Effector CD8-positive, alpha-beta T cell (primary cell): ENCODE measurements at places on chromosomes 6 and 20.

DNA sequence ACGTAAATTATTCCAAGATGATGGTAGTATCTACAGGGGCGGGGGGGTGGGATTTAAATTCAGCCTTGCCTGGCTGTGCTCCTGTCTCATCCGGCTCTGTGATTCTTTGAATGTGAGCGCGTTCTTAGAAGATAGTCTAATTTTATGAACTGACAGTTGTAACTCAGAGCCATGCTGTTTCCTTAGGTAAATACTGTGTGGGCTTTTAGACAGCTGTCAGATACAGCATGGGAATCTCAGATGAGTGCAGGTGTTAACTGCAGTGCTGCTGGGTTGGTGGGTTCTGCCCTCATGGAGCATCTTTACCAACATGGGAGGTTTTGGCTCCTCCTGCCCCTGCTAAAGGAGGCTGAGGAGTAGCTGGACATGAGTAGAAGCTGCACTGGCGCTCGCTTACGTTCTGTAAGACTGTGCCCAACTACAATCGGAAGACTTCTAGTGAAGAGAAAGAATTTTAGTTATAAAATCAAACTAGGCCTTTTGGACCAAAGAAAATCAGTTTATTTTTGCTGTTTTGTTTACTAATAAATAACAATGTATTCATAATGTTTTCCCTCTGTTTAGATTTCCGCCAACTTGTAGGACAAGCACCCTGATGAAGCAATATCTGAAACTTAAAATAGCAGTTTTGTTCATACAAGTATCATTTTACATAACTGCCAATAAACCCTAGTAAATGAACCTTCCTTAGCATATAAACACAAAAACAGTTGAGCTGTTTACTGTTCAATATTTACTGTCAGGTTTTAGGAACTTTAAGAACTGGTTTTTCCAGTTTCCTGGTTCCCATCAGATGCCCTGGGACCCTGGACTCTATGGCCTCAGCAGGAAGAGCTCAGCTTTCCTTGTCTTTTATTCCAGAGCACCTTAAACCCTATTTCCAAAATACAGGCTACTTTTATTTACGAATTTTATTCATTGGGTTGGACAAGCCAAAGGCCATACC lies 66.1 kb downstream of the FAM120B start:
- no peak for DNase-seq

DNA sequence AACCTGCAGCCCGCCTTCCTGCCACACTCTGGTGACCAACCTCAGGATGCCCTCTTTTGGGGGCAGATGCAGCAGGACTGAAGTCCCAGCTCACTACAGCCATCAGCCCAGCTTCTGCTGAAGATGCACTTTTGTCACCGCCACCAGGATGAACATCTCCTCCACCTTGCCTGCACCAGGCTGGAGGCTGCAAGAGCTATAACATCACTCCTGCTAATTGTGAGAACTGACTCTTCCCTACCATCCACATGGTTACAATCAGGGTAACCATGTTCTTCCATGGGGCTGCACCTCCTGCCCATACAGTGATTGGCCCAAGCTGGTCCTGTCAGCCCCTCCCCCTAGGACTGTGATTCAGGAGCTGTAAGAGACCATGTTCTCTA lies 2.0 kb upstream of the ACTL10 start:
- DNase-seq, result no peak

GRCh38 chr20:10659651-10660601 lies 13.9 kb downstream of the JAG1 start:
- no peak for DNase-seq

GRCh38 chr6:73743081-73743480 lies 47.1 kb downstream of the CD109 start:
- no peak for DNase-seq

- no peak for DNase-seq
Measured at GRCh38 chr6:131643855-131644460, 6.9 kb downstream of the ENPP3 start.

GRCh38 chr6:130766239-130767144 lies 60.7 kb upstream of the SMLR1 start:
- no peak for DNase-seq

GRCh38 chr6:156507656-156508055 lies 269.5 kb upstream of the ARID1B start:
- no peak for DNase-seq

DNA sequence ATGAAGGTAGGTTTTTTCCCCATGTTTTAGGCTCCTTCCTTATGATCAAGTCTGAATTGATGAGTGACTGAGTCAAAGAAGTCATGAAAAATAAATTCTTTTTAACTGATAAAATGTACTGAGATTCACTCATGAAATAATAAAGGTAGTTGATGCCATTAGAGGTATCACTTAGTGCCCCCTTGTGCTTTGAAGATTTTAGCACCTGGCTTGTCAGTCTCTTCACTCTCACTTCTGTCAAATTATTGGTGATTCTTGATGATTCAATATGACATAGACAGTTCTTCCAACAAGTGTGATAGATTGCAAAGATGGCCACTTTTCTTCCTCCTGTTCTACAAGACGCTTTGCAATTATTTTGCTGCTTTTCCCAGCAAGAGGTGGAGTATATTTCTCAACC lies 4.2 kb upstream of the DLK2 start:
- no peak for DNase-seq

DNA sequence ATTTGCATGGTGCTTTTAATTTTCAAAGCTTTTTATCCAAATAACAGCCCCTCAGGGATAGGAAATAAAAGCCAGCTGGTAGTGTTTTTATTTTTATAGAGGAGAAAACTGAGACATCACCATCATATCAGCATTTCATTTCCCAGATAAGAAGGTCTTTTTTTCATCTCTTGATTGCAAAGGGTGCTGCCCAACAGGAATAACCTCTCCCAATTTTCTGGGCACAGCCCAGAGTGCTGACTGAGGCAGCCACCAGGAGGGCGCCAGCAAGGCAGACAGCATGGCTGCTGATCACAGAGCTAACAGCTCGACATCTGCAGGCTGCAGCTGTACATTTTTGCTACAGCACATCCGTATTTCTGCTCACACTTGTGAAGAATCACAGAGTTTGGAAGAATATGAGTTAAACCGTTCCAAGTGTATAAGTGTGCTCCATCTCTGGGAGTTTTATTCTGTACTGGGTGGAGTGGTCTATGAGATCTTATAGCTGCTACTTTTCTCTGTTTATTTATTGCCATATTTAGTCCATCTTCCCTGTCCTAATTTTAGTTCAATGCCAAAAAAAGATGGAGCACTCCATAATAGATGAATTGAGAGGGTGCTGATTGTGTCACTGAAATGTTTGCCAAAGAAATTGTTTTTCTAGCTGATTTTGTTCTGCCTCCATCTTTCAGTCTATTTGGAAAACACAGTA lies 85.5 kb upstream of the C20orf144 start:
- no peak for DNase-seq

DNA sequence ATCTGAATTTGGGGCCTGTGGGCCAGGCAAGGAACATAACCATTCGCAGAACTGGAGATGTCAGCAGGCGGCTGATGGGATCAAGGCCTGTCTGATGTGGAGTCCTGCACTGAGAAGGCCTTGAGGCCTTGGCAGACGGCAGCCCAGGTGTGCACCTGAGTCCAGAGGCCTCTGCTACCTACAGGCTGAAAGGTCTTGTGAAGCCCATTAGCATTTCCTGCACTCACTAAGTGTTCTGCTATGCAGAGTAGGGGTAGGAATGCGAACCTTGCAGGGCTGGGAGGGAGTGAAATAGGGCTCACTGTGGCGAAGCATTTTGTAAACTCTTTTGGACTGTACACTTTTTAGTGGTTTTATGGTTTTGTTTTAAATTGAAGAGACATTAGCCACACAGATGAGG lies 48.3 kb upstream of the RNF24 start:
- no peak for DNase-seq

- no peak for DNase-seq
Measured at GRCh38 chr20:53002786-53003185, 30.6 kb downstream of the TSHZ2 start.

DNA sequence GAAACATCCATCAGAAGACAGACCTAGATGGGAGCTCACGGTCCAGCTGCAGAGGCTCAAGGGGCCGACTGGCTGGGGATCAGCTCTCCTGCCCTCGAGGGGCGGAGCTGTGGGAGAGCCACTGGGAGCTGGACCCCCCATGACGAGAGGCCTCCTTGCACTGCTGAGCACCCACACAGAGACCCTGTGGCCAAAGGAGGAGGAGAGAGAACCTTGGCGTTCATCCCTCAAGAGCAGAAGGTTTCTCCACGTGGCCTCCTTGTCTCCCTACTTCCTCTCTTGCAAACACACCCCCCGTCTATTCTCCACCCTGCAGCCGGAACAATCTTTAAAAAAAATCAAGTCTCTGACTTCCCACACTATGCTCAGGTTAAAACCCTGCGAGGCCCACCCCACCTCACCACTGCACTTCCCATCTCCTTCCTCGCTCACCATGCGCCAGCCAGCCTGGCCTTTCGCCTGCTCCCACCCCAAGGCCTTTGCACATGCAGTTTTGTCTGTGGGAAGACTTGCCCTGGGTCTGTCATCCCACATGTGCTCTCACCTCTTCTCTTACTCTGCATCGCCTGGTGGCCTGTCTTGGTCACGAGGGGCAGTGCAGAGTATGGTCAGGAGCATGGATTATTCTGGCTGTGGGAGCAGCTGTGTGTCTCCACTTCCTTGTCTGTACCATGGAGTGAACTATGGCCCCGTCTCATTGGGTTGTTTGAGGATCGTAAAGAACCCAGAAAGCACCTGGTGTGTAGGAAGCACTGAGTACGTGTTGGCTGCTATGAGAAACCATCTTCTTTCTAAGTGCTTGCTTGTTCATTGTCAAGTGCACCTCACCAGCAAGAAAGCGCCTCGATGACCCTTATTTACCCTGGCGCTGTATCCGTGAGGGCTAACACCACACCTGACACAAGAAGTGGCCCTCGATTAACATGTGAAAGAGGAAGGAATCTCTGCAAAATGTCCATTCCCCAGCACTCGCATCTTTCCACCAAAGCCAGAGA lies 32.9 kb downstream of the PMEPA1 start:
- no peak for DNase-seq

GRCh38 chr6:84447651-84448050 lies 220.2 kb upstream of the CEP162 start:
- no peak for DNase-seq

- DNase-seq, result no peak
Measured at GRCh38 chr6:69280858-69281257, 516.0 kb downstream of the LMBRD1 start.

GRCh38 chr6:67640484-67640883 lies 994.6 kb upstream of the ADGRB3 start:
- no peak for DNase-seq

DNA sequence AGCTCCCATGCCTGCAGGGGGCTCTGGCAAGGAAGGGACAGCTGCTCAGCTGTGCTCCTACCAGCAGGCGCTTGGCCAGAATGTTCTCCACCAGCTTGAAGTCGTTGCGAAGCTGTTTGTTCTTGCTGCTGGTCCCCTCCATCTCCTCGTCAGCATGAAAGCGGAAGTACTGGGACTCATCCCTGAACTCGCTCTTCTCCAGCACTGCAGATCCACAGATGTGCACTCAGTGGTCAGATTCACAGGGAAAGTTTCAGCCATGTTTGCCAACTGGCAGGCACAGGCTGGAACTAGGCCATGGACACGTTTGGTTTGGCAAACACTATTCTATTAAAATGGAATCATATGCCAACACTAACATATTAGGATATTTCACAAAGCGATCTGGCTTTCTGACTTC lies 167.9 kb downstream of the PREX1 start:
- no peak for DNase-seq

GRCh38 chr6:20474874-20475542 lies 59.2 kb upstream of the CDKAL1 start:
- DNase-seq, result no peak

DNA sequence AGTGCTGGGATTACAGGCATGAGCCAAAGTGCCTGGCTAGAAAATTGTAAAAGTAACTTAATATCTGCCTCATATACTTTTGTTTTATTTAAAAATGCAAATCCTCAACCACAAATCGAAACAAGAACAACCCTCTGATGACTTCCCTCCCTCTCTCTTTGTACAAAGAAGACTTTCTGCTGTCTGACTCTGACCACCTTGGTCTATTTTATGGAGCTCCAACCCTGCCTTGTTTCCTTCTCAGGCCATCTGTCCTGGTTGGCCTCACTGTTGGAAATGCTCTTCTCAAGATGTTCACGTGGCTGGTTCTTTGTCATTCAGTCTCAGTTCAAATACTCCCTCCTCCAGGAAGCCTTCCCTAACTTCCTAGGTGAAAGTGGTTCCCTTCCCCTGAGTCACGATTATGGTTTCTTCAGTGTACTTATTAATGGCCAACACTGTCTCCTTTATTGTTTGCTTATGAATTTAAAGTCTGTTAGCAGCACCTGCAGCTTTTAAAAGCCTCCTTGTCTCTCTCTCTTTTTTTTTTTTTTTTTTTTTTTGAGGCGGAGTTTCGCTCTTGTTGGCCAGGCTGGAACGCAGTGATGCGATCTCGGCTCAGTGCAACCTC lies 151.5 kb upstream of the SALL4 start:
- no peak for DNase-seq
